ENCODE measurements at places on chromosomes 5 and 9. TPM values are rescaled to one million over a fixed set of nuclear protein-coding genes. Genes with fewer than 3 reads are reported as not detected.
A peak's percentile ranks its signal among the peaks of the same experiment; 100 is the strongest.

The LTC4S gene
- polyA plus RNA-seq = 12.3 TPM

The PROB1 gene
- polyA plus RNA-seq = 0.98 TPM

The UBE2B gene
- 111 TPM for polyA plus RNA-seq

The C9orf78 gene
- polyA plus RNA-seq = 37.1 TPM

The FAM81B gene
- 8.6 TPM for polyA plus RNA-seq

The SLC4A9 gene
- 0.06 TPM for polyA plus RNA-seq

DNA sequence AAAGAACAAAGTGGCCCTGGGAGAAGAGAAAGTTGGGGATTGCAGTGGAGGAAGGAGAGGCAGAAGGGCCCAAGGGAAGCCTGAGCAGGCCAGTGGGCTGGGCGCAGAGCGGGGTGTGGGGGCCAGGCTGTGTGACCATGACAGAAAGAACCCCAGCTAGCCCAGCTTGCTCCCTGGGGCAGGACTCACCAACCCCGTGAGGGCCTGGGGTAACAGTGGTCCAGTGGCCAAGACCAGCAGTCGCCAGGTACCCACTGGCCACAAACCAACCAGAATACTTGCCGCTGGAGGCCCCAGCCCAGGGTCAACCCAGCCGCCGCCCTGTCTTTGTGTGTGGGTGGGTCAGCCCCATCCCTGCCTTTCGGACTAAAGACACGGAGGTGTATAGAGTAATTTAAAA lies 146.5 kb downstream of the CACNA1B start:
- no peak for DNase-seq

DNA sequence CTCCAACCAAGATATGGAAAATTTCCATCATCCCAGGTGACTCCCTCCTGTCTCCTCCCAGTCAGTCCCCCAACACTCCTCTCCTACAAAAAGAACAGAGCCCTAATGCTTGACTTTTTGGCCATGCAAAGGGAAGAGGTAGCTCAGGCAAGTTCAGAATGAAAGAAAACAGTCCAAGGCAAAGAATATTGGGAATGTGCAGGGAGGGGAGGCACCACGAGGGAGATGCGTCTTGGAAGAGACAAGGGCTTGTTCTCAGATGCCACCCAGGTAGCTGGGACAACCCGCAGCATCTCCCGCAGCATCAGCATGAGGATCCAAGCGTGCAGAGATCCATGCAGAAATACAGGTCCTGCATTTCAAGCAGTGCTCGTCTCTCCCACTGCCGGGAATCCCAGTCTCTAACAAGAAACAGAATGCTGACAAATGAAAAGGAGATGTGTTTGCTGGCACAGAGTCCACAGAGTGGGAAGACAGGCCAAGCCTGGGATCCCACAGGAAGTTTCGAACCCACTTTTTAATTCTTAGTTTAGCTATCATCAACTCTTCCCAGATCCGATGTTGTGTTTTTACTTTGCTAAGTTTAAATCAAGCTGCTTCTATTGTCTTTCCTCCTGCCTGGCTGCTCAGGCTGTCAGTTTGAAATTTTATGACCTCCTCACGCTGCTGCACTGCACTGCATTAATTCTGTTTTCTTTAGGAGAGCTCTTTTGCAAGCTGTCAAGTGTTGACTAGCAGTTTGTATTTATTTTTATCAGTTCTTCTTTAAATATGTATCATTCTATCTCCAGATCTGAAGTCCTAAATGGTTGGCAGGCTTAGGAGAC lies 86.8 kb upstream of the OSMR start:
- peak; percentile 72 for DNase-seq

DNA sequence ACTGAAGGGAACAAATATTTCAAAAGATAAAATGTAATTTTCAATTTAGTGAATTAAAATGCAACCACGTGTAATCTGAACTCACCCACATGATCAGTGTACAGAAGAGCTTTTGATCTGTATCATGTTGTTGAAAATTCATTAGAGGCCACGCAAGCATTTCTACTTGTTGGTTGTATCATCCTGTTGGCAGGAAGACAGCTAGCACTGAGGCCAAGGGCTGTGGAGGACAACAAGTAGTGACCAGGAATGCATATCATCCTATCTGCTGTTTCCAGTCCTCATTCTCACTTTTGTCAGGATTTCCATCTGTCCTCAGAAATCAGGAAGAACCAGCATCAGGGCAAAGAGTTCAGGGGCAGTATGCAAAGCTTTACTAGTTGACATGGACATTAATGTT lies 29.9 kb upstream of the CKS2 start:
- DNase-seq = no peak

GRCh38 chr9:127283135-127283534 lies 18.6 kb downstream of the GARNL3 start:
- DNase-seq = no peak

DNA sequence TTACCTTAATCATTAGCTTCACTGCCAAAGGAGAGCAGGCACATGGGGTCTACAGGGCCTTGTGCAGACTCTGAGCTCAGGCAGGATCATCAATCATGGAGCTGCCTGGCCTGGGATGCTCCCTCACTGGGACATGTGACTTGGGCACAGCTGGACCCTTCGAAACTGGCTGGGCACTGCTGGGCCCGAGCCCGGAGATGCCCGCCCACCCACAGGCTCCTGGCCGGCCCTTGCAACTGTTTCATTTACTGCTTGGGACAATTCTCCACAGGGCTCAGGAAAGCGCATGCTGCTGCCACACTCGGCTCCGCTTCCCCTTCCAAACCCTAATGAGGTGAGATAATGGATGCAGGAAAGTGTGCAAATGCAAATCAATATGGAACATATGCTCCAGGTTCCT lies 387.5 kb downstream of the TRIM36 start:
- no peak for DNase-seq

GRCh38 chr9:137445930-137446431 lies 4.8 kb upstream of the ENTPD8 start:
- no peak for DNase-seq

DNA sequence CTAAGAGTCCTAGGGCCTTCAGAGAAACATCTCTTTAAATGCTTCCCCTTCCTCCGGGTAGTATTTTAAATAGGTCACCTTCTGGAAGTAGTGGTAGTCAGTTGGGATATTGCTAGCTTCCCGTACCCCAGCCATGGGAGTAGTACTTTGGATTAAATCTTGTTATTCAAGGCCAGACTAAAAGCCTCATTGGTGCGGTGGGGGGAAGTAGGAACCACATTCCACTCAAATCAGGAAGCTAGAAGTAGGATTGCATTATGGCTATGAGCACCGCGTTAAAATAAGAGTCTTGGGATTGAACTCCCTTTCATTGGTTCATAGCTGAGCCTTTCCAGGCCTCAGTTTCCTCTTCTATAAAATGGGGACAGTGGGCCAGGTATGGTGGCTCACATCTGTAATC lies 6.7 kb downstream of the KCNIP1 start:
- no peak for DNase-seq

DNA sequence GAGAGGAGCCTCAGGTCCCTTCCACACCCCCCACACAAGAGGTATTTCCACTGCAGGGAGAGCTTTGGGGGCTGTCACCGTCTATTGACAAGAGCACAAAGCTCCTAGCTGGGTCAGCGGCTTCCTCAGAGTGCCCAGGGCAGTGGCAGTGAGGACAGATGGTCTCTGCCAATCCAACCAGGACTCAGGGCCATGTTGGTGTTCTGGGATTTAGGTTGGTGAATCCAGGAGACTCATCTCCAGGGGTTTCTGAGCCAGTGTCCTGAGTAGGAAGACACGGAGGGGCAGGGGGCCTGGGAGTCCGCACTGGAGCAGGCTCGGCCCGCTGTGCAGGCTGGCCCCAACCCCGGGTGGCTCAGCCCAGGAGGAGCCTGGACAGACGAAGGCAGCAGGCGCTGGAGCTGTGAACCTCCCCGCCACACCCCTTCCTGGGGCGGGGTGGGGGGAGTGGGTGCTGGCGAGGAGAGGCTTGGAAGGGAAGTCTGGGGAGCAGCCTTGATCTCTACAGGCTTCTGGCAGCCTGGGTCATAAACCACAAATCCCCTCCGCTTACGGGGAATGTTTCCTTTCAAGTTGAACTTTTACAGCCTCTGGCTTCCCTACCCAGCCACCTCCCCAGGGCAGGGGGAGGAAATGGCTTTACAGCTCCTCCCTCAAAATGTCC lies 19.6 kb downstream of the CRB2 start:
- DNase-seq = peak; percentile 55

DNA sequence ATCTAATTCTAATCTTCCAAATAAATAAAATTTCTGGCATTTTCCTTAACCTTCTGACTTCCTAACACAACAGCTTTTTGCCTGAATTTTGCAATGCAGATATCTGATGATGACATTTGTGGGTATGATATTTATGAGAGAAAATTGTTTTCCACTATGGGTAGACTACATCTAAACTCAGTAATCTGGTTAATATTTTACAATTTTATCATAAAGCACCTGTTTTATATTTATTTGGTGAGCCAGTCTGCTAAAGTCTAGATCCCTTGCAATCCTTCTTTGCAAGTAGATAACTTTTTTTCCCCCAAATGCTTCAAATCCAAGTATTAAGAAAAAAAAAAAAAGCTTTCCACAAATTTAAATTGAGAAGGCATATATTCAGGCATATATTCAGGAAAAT lies 246.2 kb upstream of the DAB2 start:
- no peak for DNase-seq

GRCh38 chr9:33684831-33685230 lies 110.5 kb upstream of the PRSS3 start:
- DNase-seq = no peak

GRCh38 chr5:146962801-146963355 lies 84.3 kb upstream of the PPP2R2B start:
- DNase-seq = no peak

- DNase-seq = no peak
Observed at GRCh38 chr9:114621975-114622609, 11.0 kb downstream of the TMEM268 start.

GRCh38 chr9:120151806-120152205 lies 428.2 kb downstream of the CDK5RAP2 start:
- peak; percentile 38 for DNase-seq

DNA sequence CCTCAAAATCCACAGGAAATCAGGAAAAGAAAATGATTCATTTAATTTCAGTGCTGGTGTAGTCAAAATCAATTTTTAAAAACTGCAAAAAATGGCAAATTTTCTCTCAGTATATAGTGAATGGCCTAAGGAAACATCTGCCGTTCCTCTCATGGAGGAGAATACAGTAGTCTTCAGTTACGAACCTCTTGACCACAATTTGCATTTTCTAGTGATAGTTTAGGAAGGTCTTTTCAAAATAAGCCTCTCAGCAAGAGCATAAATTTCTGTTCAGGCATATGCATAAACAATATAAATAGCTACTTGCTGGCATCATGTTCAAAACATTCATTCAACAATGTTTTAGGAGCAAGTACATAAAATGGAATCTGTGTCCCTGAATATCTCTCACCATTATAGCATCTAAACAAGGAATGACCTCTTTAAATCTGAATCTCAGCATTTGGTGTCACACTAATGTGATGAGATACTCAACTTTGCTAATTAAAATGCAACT lies 33.5 kb downstream of the HAPLN1 start:
- DNase-seq = no peak

GRCh38 chr5:78533356-78533755 lies 115.2 kb downstream of the LHFPL2 start:
- no peak for DNase-seq

- peak; percentile 31 for DNase-seq
Observed at GRCh38 chr5:67004730-67005350, 191.8 kb downstream of the CD180 start.

DNA sequence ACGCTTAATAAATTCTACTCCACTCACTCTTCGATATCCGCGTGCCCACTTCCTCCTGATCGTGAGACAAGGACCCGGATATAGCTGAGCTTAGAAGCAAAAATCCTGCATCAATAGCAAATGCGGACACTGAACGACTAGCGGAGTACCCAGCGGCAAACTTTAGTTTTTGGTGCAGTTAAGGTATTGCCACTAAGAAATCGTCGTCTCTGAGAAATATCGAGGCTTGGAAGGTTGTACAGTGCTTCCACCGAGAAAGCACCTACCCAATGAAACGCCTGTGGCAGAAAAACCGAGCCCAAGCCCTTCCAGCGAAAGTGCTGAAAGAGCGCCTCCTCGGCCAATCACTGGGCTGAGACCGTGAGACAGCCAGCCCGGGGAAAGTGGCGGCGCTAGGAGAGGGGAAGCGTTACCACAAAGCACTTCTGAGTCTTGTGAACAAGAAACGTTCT lies 32.2 kb downstream of the ANXA2R start:
- DNase-seq = peak; percentile 66

GRCh38 chr9:107759823-107760166 lies 270.2 kb upstream of the KLF4 start:
- DNase-seq = no peak

DNA sequence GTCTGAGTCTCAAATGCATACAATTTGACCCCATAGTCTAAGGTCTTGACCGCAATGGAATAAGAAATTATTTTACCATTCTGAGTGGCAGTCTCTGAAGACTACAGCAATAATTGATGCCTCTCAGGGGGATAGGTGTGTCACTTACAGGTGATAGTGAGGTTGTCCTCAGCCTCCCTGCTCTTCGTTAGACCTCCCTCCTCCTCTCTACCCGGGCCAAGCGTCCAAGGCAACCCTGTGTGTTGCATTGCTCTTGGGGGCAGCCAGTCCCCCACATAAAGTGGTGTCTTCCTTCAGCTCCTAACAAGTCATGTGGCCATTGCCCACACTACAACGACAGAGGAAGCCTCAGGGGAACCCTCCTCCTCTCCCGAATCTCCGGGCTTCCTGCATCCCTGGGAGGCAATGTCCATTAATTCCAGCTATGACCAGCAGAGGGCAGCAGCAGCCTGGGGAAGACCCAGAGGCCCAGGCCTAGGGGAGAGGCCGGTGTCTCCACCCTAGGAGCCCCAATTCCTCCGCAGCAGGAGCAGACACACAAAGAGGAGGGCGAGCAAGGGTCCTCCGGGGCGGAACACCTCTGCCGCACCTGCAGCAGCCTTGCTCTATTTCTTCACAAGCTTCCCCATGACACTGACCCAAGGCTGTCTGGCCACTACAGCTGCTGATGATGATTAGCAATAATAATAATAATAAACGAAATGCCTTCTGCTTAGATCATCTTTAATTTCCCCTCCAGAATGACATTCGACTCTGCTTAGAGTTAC lies 134.8 kb downstream of the KCNIP1 start:
- peak; percentile 77 for DNase-seq

GRCh38 chr5:57844410-57844809 lies 361.8 kb upstream of the ACTBL2 start:
- no peak for DNase-seq
